Smooth muscle cell of trachea (primary cell): ENCODE measurements at places on chromosomes 4 and X. TPM values are rescaled to one million over a fixed set of nuclear protein-coding genes. Genes with fewer than 3 reads are reported as not detected.

Gene USP9X
- 120 and 123 TPM in 2 replicates for total RNA-seq

Gene CENPC
- 9.9 and 20.9 TPM in 2 replicates for total RNA-seq

Gene HCCS
- total RNA-seq: 18.0 and 20.8 TPM in 2 replicates

Gene TMPRSS11F
- total RNA-seq: not detected in 2 replicates

Gene WDR45
- total RNA-seq: 54.3 and 58.6 TPM in 2 replicates

Gene TLR6
- total RNA-seq: 1.3 and 2.5 TPM in 2 replicates

Gene SUPT20HL2
- total RNA-seq: not detected in 2 replicates

Gene F9
- under 0.01 TPM in 1 of 2 replicates, not detected in the other for total RNA-seq

Gene CXCL6
- 1.5 and 3.5 TPM in 2 replicates for total RNA-seq

Gene ADRA2C
- total RNA-seq: 0.29 and 0.50 TPM in 2 replicates

Gene AMTN
- not detected in 2 replicates for total RNA-seq

Gene NAA11
- total RNA-seq: not detected in 2 replicates

Gene CSTF2
- total RNA-seq: 15.9 and 16.3 TPM in 2 replicates

Gene SLC25A5
- total RNA-seq: 130 and 232 TPM in 2 replicates

Gene PPP4R3C
- not detected in 2 replicates for total RNA-seq

Gene TDO2
- total RNA-seq: 5.8 and 13.4 TPM in 2 replicates

Gene TEX13C
- total RNA-seq: not detected in 2 replicates

Gene FGB
- total RNA-seq: not detected in 2 replicates

Gene MSX1
- 14.4 and 17.2 TPM in 2 replicates for total RNA-seq

Gene TENM3
- total RNA-seq: 8.6 and 13.2 TPM in 2 replicates

Gene ATP1B4
- total RNA-seq: not detected in 2 replicates

Gene UGT2B17
- not detected in 2 replicates for total RNA-seq

Gene PRR32
- not detected in 2 replicates for total RNA-seq

Gene DMD
- 2.2 and 3.9 TPM in 2 replicates for total RNA-seq

Gene GTPBP6
- 47.0 and 48.4 TPM in 2 replicates for total RNA-seq

Gene BST1
- total RNA-seq: 6.6 and 13.8 TPM in 2 replicates

Gene DMRTC1
- total RNA-seq: not detected in 2 replicates

Gene SSX4B
- total RNA-seq: not detected in 2 replicates

Gene MAGEA11
- under 0.01 TPM in 1 of 2 replicates, not detected in the other for total RNA-seq

Gene RS1
- total RNA-seq: not detected in 2 replicates

Gene PDGFRA
- total RNA-seq: 432 and 685 TPM in 2 replicates

Gene VEGFC
- 29.8 and 37.2 TPM in 2 replicates for total RNA-seq

Gene OCIAD2
- 12.4 and 12.8 TPM in 2 replicates for total RNA-seq

Gene CXXC4
- not detected in 2 replicates for total RNA-seq

Gene KIAA1210
- total RNA-seq: not detected in 2 replicates

Gene MAGEE1
- total RNA-seq: 1.9 and 2.3 TPM in 2 replicates

Gene LRCH2
- total RNA-seq: 6.9 and 11.9 TPM in 2 replicates

Gene MAOB
- 2.5 and 7.7 TPM in 2 replicates for total RNA-seq

Gene FOXR2
- not detected in 2 replicates for total RNA-seq

Gene MAGEC2
- total RNA-seq: 0.15 TPM in 1 of 2 replicates, not detected in the other

Gene PABPC4L
- total RNA-seq: 0.17 and 0.58 TPM in 2 replicates

Gene TCP11X2
- not detected in 2 replicates for total RNA-seq

Gene NHSL2
- total RNA-seq: 16.7 and 19.8 TPM in 2 replicates

Gene TMSB4X
- total RNA-seq: 9,264 and 10,235 TPM in 2 replicates

Gene SCD5
- total RNA-seq: 5.5 and 24.1 TPM in 2 replicates

Gene BMPR1B
- 0.50 and 1.6 TPM in 2 replicates for total RNA-seq

Gene MAGEE2
- under 0.01 TPM in 1 of 2 replicates, not detected in the other for total RNA-seq

Gene FGF5
- 20.8 and 24.7 TPM in 2 replicates for total RNA-seq

Gene CFAP99
- not detected in 2 replicates for total RNA-seq

Gene COL25A1
- total RNA-seq: 0.17 and 1.7 TPM in 2 replicates

Gene FAAH2
- under 0.01 and 0.15 TPM in 2 replicates for total RNA-seq

Gene WDR1
- 297 and 377 TPM in 2 replicates for total RNA-seq
